Cardiac fibroblast (primary cell): ENCODE measurements at places on chromosomes 1 and 21.
A peak's percentile ranks its signal among the peaks of the same experiment; 100 is the strongest.

DNA sequence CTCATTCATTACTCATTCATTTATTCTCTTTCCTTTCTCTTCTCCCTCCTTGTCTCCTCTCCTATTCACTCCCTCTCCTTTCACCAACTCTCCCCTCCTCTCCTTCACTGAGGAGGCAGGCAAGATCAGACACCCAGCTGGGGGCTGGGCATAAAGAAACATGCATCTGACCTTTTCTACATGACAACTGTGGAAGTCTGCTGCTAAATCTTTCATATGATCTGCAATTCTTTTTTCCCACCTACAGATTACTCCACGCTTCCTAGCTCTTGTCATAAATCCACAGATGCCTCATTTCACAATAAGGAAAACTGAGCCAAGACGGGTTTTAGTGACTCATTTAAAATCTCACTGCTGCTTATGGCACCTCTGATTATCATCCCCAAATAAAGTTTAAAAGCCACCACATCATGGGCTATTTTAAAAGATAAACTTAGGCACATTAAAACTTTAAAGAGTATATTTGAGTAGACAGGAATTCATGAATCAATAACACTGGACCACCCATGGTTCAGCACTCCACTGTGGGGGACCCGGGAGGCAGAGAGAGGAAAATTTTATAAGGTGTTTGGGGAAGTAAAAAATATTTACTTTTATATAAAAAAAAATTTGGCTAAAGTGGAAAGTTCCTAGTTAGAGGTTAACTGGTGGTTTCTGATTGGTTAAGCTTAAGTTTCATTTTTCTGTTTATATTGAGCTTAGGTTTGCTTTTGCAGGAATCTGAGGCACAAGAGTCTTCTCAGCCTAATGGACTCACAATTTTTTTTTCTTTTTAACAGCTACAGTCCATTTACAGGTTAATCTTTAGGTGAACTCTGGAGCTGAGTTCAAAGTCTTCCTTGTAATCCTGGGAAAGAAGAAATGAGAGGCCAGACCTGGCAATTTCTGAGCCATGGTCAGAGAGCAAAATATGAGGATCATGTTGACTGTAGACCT lies 55.8 kb upstream of the DNAH14 start:
- peak; percentile 54 for DNase-seq

DNA sequence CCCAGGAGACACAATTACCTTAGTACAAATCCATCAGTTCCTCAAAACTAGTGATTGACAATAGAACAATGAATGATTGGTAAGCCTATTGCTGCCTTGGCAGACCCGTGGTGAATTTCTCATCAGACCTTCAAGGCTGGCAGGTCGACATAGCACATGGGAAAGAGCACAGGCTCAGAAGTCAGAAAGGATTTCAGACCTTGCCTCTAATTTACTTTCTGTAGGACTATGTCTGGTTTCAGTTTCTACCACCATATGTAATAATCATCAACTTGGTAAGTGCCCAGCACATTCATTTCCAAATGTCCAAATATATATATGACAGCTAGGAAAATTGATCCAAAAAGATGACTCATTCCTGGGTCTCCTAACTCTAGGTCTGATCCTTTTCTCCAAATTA lies 62.5 kb upstream of the GRHL3 start:
- no peak for DNase-seq

DNA sequence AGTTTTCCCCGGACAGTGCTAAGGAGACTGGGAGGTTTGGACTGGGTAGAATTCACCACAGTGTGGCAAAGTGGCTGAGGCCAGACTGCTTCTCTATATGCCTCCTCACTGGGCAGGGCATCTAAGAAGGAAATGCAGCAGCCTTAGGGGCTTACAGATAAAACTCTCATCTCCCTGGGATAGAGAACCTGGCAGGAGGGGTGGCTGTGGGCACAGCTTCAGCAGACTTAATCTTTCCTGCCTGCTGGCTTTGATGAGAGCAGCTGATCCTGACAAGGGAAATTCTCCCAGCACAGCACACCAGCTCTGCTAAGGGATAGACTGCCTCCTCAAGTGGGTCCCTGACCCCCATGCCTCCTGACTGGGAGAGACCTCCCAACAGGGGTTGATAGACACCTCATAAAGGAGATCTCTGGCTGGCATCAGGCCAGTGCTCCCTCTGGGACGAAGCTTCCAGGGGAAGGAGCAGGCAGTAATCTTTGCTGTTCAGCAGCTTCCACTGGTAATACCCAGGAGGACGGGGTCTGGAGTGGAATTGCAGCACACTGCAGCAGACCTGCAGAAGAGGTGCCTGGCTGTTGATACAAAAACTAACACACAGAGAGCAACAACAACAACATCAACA lies 25.2 kb downstream of the KIFAP3 start:
- DNase-seq, result no peak

DNA sequence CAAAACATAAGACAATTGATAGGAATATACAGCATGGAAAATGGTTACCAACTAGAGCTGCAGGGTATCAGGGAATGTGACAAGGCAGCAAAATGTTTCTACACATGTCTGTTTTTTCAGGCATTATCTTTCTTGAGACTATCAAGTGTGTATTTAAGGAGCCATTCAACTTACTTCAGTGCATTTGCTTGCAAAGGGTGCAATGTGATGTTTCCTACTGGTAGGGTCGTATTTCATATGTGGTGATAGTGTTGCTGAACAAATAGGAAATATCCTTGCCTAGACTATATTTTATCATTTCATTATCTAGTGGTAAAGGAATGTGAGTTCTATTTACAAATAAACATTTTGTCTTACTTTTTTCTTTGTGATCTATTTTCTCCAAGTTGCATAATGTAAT lies 42.4 kb downstream of the PTPRC start:
- DNase-seq, result peak; percentile 50

DNA sequence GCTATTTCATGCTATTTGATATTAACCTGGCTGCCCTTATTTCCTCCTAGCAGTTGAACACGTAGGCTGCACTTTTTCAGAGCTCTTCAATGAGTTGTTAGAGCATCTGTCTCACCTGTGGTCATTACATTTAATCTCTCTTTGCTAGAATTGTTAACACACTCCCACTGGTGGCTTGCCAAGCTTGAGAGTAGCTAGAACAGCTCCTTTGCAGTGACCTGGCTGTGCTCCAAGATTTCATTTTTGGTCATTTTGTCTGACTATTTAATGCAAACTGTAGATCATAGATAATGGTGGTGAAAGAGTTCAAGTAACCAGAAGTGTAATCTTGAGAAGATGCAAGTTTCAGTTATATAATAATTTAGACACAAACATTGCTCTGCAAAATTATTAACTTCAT lies 105.6 kb downstream of the LRRC7 start:
- no peak for DNase-seq
